ENCODE measurements at places on chromosomes 7 and 10. TPM values are rescaled to one million over a fixed set of nuclear protein-coding genes. Genes with fewer than 3 reads are reported as not detected.

HSPA12A gene
- total RNA-seq, result 14.2 TPM

PPP1R9A gene
- total RNA-seq, result 5.7 TPM

ARL3 gene
- total RNA-seq, result 13.9 TPM

COL17A1 gene
- 1.8 TPM for total RNA-seq

CRHR2 gene
- not detected for total RNA-seq

ASB10 gene
- total RNA-seq, result not detected

AKR1C3 gene
- total RNA-seq, result 1,302 TPM

ERVW-1 gene
- not detected for total RNA-seq

All from A549 treated with DMSO at 1 μM for 4 hours (cell line).